ENCODE measurements at places on chromosomes 2 and 18.

- DNase-seq: no peak
Measured at GRCh38 chr2:72994282-72994990, 77.1 kb downstream of the SFXN5 start.

DNA sequence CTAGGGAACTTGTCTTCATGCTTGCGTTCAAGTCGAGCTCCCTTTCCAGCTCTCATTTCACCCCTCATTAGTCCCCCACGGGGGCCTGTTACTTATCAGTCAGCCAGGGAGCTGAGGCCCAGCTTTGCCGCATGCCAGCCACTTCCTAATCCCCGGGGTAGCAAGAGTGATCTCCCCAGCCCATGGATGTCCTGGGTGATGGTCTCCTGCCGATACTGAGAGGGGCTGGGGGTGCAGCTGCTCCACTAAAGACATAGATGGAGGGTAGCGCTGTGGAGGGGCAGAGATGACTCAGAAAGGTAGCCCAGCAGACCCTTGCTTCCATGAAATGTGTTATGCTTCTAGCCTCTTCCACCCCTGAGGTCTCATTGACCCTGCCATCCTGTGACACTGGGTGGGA, 314.0 kb upstream of the EPAS1 start:
- no peak for DNase-seq

- DNase-seq: no peak
Measured at GRCh38 chr2:61357681-61358080, 113.2 kb downstream of the USP34 start.

GRCh38 chr18:24068945-24069693, 54.6 kb downstream of the TTC39C start:
- no peak for DNase-seq

DNA sequence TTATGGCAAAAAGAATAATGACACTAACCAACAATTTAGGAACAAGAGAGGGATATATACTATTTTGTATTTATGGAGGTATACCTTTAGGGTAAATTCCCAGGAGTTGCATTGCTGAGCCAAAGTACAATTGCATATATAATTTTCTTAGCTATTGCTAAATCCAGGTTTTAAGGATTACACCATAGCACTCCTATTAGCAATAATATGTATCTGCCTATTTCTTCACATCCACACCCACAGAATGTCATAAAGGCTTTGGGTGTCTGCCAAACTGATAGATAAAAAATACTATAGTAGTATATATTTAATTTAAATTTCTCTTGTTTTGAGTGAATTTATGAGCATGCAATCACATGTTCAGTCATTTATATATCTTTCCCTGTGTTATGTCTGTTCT, 11.5 kb upstream of the SERPINB13 start:
- DNase-seq: no peak

DNA sequence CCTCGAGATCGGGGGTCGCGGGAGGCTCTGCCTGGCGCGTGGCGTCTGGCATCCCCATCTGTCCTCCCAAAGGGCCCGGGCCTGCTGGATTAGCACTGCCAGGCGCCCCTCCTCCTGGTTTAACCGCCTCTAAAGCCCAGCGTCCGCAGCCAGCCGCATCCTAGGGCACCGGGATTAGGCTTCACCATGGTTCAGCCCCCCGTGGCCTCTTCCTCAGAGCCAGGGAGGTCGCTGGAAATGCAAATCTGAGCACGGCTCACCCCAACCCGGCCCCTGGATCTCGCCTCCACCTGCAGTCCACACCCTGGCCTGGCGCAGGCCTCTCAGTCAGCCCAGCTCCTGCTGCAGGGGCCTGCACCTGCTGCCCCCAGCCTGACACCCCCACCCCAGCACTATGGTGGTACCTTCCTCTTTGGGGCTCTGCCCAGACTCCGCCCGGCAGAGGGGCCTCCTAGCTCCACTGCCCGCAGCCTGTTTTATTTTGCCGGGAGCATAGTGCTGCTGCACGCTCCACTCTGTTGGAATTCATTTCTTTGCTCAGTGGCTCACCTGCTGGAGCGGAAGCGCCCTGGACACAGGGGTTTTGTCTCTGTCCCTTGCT, 13.2 kb downstream of the PRELID3A start:
- no peak for DNase-seq

GRCh38 chr18:1499265-1499664, 594.6 kb downstream of the ADCYAP1 start:
- peak; percentile 55 for DNase-seq

DNA sequence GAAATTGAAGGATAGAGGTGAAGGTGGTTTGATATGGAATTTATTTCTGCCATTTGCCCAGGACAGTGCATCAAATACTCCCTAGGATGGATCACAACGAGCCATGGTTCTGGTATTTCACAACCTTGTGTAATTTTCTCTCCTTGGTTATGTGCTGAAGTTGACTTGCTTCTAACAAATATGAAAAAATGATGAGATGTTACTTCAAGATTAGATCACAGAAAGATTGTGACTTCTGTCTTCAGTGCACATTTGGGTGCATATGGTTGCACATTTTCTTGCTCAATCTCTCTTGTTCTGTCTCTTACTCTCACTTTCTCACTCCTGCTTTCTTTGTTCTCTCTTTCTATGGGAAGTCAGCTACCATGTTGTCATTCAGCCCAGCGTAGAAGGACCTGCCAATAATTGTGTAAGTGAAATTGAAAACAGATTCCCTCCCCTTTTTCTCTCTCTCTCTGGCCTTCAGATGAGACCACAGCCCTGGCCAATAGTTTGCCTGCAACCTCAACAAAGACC, 104.6 kb upstream of the RMDN2 start:
- DNase-seq: no peak

DNA sequence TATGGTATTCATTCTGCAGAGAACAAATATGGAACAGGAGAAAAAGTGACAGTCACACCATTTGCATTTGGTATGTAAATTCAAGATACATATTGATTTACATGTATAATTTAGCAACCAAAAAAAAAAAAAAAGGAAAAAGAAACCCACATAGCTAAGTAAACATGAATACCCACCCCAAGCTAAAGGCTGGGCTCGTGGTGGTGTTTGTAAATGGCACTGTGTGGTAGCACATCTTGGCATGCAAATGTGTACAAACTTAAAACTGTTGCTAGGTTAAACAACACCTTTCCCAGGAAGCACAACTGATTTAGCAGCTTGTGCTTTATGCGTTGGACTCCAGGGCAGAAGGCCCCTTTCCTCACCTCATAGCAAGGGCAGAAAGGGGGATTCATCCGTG, 481.1 kb upstream of the CELF4 start:
- no peak for DNase-seq

DNA sequence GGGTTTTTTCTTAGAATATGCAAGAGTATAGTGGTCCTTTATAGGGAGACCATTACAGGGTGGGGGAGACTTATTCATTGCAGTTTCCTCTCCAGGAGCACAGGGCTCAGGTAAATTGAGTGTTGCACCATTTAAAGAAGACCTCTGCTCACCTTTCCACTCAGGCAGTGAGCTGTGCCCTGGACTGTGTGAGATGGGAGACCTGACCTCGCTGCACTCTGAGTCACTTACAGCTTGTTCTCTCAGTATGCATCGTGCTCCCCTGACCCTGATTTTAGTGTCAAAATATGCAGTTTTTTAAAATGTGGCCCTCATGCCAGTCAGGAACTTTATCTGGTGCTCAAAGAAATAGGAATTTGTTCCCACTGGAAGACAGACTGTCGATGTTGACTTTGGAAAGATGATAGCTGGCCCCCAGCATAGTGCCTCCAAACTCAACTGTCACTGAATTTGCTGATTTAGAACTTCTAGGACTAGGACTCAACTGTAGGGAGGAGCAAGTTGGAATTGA, 146.7 kb upstream of the EPAS1 start:
- DNase-seq: no peak

- no peak for DNase-seq
Measured at GRCh38 chr18:61475931-61476330, 142.7 kb downstream of the CDH20 start.

DNA sequence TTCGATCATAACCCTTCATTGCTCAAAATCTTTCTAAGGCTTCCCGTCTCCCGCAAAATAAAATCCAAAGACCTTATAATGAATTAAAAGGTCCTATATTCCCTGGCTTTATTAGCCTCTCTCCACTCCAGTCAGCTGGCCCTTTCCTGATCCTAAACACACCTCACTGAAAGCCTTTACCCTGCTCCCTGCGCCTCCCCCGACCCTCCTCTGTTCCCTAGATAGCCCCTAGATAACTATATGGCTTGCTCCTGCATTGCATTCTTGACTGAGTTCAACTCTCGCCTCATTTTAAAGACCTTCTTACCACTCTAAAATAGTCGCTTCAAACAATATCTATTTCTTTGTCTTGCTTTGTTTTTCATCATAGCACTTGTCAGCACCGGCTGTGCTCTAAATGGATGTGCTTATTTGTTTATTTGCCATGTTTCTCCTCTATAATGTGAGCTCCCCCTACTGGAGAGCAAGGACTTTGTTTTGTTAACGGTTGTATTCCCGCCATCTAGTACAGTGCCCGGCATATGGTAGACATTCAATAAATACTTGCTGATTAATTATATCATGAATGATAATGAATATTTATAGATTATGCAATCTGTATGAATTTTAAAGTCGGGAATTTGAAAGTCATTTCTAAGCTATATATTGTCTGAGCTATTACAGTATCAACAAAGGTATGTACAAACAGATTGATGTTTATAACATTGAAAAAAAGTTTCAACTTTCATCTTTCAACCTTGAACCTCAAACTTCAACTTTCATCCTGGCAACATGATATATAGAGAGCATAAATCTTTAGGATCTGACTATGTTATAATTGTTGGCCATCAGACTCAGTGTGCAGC, 32.4 kb upstream of the VIT start:
- peak; percentile 76 for DNase-seq

DNA sequence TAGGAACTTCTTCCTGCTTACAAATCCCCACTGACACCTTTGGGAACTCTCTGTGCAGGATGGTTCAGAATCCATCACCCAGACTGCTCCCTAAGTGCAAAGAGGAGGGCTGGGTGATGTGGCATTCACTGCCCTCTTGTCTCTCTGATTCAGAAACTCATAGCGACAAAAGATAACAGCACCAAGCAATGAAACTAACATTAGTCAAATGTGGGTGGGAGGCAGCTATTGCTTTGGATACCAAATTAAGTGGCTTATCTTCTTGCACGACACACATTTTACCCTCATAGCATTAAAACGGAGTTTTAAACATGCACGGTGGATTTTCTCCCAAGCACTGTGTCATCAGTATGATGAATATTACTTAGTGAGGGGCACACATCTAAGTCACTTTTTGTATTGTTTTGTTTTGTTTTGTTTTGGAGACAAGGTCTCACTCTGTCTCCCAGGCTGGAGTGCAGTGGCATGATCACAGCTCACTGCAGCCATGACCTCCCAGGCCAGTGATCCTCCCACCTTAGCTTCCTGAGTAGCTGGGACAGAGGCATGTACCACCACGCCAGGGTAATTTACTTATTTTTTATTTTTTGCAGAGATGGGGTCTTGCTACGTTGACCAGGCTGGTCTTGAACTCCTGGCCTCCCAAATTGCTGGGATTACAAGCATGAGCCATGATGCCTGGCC, 40.9 kb upstream of the NEB start:
- DNase-seq: no peak

- DNase-seq: peak; percentile 12
Measured at GRCh38 chr2:21175895-21176646, 52.3 kb downstream of the TDRD15 start.

GRCh38 chr18:58536534-58537271, 92.2 kb downstream of the ALPK2 start:
- DNase-seq: no peak

DNA sequence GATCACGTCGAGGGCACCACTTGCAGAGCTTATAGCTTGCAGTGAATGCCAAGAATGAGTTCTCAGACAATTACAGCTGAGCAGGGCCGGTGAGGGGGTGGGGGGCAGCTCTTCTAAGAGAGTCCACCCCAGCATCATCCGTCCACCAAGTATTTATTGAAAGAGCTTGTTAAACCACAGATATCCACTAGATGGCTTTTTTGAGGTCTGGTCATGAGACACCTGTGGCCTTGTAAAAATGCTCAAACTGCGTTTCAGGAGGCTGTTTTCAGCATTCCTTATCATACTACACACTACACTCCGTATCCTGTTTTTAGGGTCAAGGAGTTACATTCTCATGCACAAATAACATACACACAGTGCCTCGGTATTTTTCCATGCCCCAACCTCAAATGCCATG, 51.5 kb downstream of the DNAJC10 start:
- peak; percentile 61 for DNase-seq

DNA sequence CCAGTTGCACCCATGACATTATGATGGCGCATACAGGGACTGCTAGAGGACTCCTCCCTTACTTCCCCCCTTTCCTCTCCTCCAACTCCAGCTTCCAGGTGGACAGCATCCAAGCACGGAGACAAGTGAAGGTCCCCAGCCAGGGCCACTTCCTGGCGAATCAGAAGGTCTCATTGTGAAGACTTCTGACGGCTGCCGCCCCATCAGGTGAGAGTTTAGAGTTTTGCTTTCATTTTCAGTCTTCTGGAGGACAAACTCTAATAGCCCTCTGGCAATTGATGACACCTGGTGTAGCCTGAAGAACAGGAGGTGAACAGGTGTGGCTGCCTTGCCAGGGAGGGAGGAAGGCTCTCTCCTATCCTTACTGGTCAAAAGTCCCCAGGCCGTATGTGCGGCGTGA, 77.3 kb upstream of the KCNH7 start:
- DNase-seq: no peak

GRCh38 chr2:211854832-211855231, 683.8 kb downstream of the ERBB4 start:
- no peak for DNase-seq

- no peak for DNase-seq
Measured at GRCh38 chr2:239466755-239467271, 66.0 kb upstream of the HDAC4 start.

DNA sequence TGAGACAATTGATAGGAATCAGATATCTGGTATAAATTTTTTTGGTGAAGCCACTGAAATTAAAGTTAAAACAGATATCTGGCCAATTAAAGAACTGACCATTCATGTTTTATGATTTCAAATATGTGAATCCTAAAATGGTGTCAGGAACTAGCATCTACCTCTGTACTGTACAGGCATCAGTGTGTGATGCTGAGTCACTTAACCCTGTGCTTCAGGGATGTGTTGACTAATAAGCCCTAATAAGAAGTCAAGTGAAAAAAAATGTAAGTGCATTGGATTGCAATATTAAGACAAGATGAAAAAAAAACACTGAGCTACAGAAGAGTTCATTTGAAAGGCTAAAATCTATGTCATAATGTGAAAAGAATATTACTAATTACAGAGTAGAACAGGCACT, 9.1 kb upstream of the UNC80 start:
- no peak for DNase-seq

DNA sequence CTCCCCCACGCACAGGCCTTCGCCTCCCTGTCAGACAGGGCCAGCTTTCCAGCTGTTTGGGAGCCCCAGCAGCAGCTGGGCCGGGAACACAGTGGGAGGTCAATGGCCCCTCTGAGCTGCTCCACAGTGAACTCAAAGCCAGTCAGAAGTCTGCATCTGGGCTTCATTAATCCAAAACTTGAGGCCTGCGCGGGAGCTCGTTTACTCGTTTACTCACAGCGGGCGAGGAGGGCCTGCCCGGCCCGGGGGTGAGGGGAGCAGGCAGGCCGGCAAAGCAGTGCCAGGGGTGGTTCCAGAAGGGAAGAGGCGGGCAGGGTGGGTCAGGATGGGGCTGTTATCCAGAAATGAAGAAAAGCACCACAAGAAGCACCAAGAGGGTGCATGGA, 36.8 kb upstream of the SEMA4C start:
- DNase-seq: no peak

GRCh38 chr18:12640881-12641200, 17.1 kb downstream of the SPIRE1 start:
- no peak for DNase-seq

All from PC-3 (cell line).